ENCODE measurements at places on chromosomes 3 and 15.

- DNase-seq, result no peak
These were observed 147.7 kb downstream of the VGLL4 start for GRCh38 chr3:11495948-11496557.

DNA sequence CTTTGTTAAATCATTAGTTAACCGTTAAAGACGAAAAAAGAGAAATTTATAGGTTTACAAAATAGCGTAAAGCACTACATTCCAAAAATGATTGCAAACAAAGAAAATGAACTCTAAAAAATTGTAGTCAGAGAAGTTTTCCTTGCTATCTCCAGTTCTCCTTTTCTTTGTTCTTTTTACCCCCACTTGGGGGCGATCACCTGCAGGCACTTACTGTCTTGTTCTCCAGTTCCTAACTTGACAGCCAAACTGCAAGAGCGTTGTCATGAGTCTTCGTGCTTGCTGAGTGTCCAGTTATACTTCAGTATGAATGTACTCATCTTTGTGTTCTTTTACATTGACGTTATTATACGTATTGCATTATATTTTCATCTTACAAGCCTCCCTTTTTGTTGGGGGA is 54.5 kb downstream of the CHD2 start:
- DNase-seq, result peak; percentile 54

- no peak for DNase-seq
These were observed 91.7 kb upstream of the PDZRN3 start for GRCh38 chr3:73716418-73716817.

- no peak for DNase-seq
These were observed 74.7 kb upstream of the ZNF385D start for GRCh38 chr3:21825684-21826083.

- DNase-seq, result no peak
These were observed 3.6 kb upstream of the C3orf85 start for GRCh38 chr3:109132801-109133473.

GRCh38 chr3:46283881-46284450 is 41.7 kb downstream of the CCR3 start:
- DNase-seq, result no peak

DNA sequence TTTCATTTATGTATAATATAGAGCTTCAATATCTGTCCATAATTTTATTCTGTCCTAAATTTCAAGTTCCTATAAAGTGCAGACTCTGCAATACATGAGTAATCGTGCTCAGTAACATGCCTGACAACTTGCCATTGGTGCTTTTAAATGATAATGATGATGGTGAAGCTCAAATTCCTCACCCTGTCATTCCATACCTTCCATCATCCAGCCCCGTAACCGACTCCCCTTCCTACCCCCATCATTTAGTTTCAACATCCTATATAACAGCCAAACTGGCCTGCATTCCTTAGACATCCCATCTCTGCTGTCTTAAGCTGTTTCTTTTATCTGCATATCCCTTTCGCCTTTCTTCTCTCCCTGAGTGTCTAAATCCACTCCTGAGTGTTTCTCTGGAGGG is 67.2 kb upstream of the DLG1 start:
- no peak for DNase-seq

GRCh38 chr3:72436863-72437592 is 411.2 kb downstream of the SHQ1 start:
- DNase-seq, result no peak

DNA sequence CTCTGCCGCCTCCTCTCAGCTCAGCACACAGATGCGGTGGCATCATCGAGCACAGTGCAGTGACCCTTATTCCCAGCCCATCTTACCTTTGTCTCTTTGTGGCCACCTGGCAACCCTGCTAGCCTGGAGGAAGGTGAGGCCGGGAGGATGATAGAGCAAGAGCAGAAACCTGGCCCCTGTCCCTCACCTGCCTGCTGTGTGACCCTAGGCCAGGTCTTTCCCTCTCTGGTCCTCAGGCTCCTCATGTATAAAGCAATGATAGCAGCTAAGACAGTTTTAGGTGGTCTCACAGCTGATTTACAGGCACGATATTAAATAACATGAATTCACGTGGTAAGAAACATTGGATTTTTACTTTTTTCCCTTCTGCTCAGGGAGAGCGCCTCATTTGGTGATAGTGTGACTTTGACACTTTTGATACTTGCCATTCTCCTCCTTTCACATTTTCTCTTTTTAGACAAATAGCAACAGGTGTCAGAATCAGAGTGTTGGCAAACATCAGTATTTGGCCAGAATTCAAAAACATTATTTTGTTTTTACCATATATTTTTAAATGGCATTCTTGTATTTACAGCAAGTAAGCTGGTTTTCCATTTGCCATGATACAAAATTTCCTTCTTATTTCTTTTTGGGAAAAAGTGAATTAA is 29.5 kb upstream of the CTSH start:
- DNase-seq, result no peak

DNA sequence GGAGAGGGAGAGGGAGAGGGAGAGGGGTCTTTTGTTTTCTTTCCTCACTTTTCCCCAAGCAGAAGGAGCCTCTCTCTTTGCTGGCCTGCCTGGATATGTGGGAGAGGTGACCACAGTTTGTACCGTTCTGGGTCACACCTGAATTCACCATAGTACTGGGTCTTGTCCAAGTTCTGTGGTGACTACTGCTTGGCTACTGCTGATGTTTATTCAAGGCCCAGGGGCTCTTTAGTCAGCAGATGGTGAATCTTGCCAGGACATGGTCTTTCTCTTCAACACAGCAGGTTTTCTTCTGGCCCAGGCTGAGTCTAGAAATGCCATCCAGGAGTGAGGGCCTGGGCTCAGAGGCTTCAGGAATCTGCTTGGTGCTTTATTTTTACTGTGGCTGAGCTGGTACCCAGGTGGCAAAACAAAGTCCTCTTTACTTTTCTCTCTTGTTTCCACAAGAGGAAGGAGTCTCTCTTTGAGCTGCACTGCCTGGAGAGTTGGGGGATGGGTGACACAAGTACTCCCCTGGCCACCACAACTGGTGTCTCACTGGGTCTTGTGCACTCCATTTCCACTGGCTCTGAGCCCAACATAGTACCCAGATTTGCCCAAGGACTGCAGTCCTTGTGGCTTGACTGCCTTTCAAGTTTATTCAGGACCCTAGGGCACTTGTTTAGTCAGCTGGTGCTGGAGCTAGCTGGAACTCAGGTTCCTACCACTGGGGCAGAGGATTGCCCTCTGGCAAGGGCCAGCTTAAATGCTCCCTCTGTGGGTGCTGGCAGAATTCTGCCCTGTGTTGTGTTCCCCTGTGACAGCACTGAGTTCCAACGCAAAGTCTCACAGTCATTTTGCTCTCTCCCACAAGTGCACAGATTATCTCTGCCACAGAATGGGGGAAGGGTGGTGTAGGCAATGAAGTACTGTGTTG is 16.8 kb upstream of the CCNDBP1 start:
- DNase-seq, result no peak

DNA sequence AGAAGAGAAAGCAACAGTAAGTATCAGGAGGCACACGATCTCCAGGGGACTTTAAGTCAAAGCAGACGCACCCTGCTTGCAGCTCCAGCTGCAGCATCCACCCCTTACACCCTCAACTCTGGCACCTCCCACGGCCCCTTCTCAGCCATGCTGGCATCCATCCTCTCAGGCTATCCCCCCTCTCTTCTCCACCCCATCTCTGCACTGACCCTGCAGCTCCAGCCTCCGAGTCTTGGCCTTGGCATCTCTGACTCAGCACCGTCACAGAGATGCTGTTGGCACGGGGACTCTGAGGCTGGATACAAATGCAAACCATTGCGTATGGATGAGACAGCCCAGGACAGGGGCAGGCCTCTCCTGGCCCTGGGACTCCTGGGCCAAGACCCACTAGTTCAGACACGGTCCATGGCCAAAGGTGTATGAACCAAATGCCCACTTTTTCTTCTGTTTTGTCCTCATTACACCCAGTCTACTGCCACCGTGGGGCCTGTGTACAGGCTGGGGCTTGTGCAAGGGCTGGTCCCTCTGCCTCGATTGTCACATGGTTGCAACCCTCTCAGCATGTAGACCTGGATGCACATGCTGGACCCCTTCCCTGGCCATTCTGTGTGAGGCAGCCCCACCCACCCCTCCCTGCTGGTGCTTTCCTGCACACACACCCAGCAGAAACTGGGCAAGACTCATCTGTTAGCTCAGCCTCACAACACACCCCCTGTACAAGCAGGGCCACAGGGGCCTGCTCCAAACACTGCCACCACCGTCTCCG is 18.7 kb upstream of the ZXDC start:
- DNase-seq, result no peak

GRCh38 chr15:70698836-70699390 is 64.4 kb downstream of the UACA start:
- no peak for DNase-seq

- DNase-seq, result no peak
These were observed 48.2 kb downstream of the ITGB5 start for GRCh38 chr3:124838963-124839362.

- no peak for DNase-seq
These were observed 68.5 kb downstream of the VPS8 start for GRCh38 chr3:184880276-184881019.

DNA sequence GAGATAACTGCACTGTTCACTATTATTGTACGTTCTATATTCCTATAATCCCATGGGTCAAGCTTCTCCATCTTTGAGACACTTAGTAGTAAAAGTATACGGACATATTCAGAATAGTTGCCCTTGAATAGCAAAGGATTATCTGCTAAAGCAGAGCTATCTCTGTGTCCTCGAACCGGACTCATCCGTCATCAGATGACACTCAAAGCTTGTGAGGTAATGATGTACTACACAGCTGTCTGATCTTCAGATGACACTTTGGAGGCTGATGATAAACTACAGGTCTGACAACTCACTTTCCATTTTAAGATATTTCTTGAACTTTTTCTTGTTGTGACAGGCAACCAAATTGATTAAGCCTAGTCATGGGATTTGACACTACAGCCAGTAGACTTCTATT is 240.2 kb downstream of the SCAPER start:
- DNase-seq, result no peak
